Vagina (tissue), 2 donors: ENCODE measurements at places on chromosomes 16 and 17. TPM values are rescaled to one million over a fixed set of nuclear protein-coding genes. Genes with fewer than 3 reads are reported as not detected.

DNA sequence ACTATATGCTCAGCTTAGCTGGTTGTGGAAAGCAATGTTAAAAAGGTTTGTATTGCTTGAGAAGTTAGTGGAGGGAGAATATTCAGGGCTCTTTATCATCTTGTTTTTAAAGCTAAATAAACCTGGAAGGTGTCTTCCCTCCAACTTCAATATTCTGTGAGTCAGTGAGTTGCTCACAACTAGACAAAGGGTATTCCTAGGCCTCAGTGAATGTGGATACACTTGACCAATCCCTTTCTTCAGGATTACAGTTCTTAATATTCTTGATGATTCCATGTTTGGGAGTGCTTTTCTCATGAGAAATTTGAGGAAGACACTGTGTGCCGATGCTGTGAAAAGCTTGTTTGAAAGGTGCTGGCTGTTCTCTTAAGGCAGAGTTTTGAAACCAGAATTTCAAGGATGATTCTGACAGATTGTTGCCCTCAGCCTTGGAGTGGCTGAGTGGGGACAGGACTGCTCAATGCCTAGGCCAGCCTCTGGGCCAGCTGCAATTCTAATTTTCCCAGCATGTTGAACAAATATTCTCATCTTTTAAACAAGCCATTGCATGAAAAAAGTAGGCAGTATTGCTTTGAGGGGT lies 30.1 kb downstream of the MAP2K4 start:
- DNase-seq, result no peak
- H3K27me3 ChIP-seq, result no peaks in the 10 kb centered on the region
- H3K4me1 ChIP-seq, result peaks cover 66% of the 10 kb centered on the region
- H3K4me3 ChIP-seq, result no peak overlapping the region
- H3K36me3 ChIP-seq, result no peaks in the 10 kb centered on the region

DNA sequence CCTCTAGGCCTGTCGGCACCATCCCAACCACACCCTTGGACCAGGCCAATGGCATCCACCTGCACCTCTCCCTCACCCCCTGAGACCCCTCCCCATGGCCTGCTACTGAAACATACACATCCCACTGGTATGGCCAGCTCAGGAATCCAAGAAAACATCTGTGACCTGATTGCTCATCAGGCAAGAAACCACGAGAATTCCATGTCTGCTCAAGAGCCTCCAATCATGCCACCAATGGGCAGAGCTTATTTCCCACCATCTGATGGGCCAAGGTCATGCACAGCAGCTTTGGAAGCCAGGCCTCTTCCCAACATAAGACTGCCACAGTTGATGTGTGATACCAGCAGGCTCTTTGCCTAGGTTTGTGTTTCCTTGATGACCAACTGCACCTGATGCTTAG lies 190.1 kb downstream of the C16orf78 start:
- H3K36me3 ChIP-seq, result no peaks in the 10 kb centered on the region
- H3K4me3 ChIP-seq, result no peak overlapping the region
- H3K27me3 ChIP-seq, result no peaks in the 10 kb centered on the region
- H3K27ac ChIP-seq, result no peak overlapping the region
- no peak for DNase-seq
- H3K4me1 ChIP-seq, result peaks cover 20% of the 10 kb centered on the region

TP53TG3E gene
- not detected for total RNA-seq

UTS2R gene
- not detected for total RNA-seq

- no peaks in the 10 kb centered on the region for H3K36me3 ChIP-seq
- H3K27me3 ChIP-seq, result no peaks in the 10 kb centered on the region
- no peak for DNase-seq
- H3K27ac ChIP-seq, result no peak overlapping the region
- peaks cover 23% of the 10 kb centered on the region for H3K4me1 ChIP-seq
- no peak overlapping the region for H3K4me3 ChIP-seq
These were observed 2.7 kb upstream of the AP1G1 start for GRCh38 chr16:71811261-71811803.

DNA sequence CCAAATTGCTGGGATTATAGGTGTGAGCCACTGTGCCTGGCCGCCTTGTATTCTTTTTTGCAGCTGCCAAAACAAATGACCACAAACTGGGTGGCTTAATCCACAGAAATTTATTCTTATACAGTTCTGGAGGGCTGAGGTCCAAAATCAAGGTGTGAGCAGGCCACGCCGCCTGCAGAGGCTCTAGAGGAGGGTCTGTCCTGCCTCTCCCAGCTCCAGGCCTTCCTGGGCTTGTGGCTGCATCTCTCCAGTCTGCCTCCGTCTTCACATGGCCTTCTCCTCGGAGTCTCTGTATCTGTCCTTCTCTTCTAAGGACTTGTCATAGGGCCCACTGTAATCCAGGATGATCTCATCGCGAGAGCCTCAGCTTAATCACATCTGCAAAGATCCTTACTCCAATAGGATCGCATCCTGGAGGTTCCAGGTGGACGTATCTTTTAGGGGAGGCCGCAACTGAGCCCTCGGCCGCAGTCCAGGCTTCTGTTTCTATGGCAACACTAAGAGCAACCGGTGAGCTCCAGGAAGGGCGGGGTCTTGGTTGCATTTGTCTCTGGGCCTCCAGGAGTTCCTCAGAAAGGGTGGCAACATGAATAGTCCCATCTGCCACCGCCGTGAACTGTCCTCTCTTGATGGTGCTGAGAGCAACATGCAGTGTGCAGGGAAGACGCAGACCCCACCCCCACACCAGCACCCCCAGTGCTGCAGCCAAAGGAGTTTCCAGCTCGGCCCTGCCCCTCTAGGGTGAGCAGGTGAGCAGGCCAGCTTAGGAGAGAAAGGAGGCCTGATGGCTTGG lies 29.5 kb upstream of the CREBBP start:
- no peaks in the 10 kb centered on the region for H3K4me1 ChIP-seq
- no peak overlapping the region for H3K4me3 ChIP-seq
- no peak for DNase-seq
- no peaks in the 10 kb centered on the region for H3K27me3 ChIP-seq
- no peaks in the 10 kb centered on the region for H3K36me3 ChIP-seq

DNA sequence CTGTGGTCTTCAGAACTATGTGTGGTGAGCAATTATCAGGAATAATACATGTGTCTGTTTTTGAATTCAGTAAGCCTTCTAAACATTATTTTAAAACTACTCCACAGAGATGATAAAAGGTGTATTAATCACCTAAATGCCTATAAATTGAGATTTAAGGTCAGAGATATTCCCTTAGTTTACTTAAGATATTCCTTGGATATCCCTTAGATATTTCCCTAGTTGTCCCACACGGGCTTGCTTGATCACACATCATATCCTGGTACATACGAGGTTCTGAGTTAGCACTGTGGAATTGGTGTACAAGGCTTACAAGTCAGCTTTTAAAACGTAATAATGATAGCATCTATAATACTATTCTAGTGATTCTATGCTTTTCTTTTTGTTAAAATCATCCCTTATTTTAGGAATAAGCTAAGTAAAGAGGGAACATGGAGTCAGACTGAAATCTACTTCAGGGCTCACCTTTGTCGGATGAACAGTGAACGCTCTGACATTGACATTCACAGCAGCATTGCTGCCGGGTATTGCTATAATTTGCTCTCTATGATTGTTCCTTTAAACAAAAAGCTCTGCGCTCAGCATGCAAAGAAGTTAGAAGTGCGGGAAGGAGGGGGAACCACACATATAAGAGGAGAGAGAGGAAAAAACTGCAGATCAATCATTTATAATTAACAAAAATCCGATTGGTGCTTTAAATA lies 136.5 kb downstream of the SKAP1 start:
- DNase-seq, result no peak
- no peak overlapping the region for H3K27ac ChIP-seq
- no peaks in the 10 kb centered on the region for H3K27me3 ChIP-seq
- H3K4me1 ChIP-seq, result no peaks in the 10 kb centered on the region
- H3K36me3 ChIP-seq, result no peaks in the 10 kb centered on the region
- H3K4me3 ChIP-seq, result no peak overlapping the region

GRCh38 chr16:4663777-4664465 lies 29.4 kb upstream of the NUDT16L1 start:
- no peaks in the 10 kb centered on the region for H3K27me3 ChIP-seq
- H3K4me1 ChIP-seq, result peaks cover 33% of the 10 kb centered on the region
- no peak for DNase-seq
- H3K27ac ChIP-seq, result no peak overlapping the region
- no peak overlapping the region for H3K4me3 ChIP-seq
- no peaks in the 10 kb centered on the region for H3K36me3 ChIP-seq

- DNase-seq, result no peak
- no peak overlapping the region for H3K27ac ChIP-seq
- H3K27me3 ChIP-seq, result no peaks in the 10 kb centered on the region
- H3K4me1 ChIP-seq, result peaks cover 17% of the 10 kb centered on the region
These were observed 18.6 kb downstream of the GAN start for GRCh38 chr16:81333356-81333755.

TPPP3 gene
- total RNA-seq, result 28.2 TPM

DNA sequence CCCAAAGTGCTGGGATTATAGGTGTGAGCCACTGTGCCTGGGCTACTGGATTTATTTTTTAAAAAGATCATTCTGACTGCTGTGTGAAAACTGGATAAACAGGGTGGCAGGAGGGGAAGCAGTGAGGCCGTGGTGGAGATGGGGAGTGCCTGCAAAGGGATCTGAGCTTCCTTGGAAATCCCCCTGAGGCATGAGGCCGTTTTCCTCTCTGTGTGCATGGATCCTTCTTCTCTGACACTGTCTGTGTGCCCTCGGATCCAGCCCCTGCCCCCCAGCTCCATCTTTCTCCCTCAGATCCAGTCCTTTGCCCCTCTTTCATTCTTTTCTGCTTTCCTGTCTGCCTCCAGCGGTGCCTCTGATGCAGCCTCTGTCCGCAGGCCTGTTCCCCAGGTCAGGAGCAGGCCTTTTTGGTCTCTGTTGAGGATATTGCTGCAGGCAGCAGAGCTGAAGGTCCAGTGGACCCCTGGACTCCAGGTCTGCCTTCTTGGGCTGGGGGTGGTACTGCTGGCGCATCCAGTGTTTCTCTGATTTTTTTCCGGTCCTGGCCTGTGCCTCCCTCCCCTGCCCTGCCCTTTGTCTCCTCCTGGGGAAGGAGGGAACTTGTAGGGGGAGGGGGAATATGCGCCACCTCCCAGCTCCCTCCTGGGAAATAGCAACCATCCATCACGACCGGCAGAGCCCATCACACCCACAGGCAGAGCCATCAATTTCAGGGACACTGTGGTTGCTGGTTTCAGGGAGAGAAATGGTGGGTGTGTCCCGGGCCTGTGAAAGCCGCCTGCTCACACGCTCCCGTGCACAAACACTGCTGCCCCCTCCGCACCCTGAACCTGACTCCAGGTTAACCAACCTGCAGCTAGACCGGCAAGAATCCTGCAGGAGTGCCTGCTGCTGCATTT lies 17.0 kb downstream of the MGAT5B start:
- no peaks in the 10 kb centered on the region for H3K36me3 ChIP-seq
- H3K4me3 ChIP-seq, result no peak overlapping the region
- no peak for DNase-seq
- H3K4me1 ChIP-seq, result no peaks in the 10 kb centered on the region
- no peak overlapping the region for H3K27ac ChIP-seq

- H3K36me3 ChIP-seq, result no peaks in the 10 kb centered on the region
- no peak overlapping the region for H3K4me3 ChIP-seq
- H3K27ac ChIP-seq, result no peak overlapping the region
- no peaks in the 10 kb centered on the region for H3K27me3 ChIP-seq
- no peaks in the 10 kb centered on the region for H3K4me1 ChIP-seq
These were observed 342.5 kb upstream of the C16orf82 start for GRCh38 chr16:26724189-26724588.

- no peak overlapping the region for H3K4me3 ChIP-seq
- no peaks in the 10 kb centered on the region for H3K36me3 ChIP-seq
- H3K4me1 ChIP-seq, result no peaks in the 10 kb centered on the region
- H3K27ac ChIP-seq, result no peak overlapping the region
These were observed 206.8 kb downstream of the KCNJ2 start for GRCh38 chr17:70375813-70376770.

- no peak for DNase-seq
- H3K4me1 ChIP-seq, result peaks cover 6% of the 10 kb centered on the region
These were observed 282.6 kb upstream of the IRX3 start for GRCh38 chr16:54568906-54569807.

ASPHD1 gene
- total RNA-seq, result not detected

GRCh38 chr17:44362949-44363612 lies 572 bp downstream of the FAM171A2 start:
- DNase-seq, result no peak
- H3K36me3 ChIP-seq, result no peaks in the 10 kb centered on the region
- no peaks in the 10 kb centered on the region for H3K27me3 ChIP-seq
- peak overlapping the region; percentile 83 for H3K27ac ChIP-seq
- peaks cover 38% of the 10 kb centered on the region for H3K4me1 ChIP-seq

DNA sequence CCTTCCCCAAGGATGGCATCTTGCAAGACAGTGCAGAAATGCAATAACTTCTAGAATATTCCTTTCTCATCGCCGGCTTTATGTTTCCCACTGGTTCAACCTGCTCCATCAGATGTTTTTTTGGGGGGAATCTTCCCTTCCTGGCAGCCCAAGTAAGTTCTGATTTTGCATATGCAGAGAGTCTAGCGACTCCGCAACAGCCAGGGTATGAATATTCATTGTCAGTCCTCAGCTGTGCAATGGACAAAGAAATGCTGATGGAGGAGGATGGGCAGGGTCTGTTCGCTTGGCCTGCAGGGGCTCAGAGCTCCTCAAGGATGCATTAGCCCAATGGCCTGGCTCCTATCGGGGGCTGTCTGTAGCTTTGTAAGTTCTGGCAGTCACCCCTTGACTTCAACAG lies 358.8 kb upstream of the CCL2 start:
- H3K36me3 ChIP-seq, result no peaks in the 10 kb centered on the region
- H3K4me1 ChIP-seq, result no peaks in the 10 kb centered on the region
- DNase-seq, result no peak
- H3K4me3 ChIP-seq, result no peak overlapping the region
- H3K27me3 ChIP-seq, result no peaks in the 10 kb centered on the region

DNA sequence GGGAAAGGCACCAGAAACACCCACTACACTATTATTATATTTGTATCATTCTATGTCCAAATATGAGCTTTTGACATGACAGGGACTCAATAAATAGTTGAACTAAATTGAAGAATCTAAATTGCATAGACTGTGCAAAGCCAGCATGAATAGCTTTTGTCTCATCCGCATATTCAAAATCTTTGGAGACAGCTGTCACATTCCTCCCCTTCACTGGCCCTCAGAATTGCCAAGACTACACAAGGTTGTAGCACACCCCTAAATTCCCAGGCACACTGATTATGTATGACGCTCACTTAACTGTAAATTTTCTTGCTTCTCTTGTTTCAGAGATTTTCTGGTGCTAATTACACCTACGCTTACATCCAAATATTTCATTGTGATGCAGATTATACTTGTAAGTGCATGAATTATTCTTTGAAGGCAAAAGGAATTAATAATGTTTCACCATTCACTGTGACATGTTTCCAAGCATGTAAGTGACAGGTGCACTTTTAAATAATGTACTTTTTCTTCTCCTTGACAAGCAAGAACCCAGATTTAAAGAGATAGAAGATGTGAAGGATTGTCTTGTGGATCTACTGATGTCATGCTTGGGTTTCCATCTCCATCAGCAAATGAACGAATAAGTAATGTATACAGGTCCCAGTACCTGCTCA lies 47.5 kb downstream of the CA10 start:
- no peak overlapping the region for H3K27ac ChIP-seq
- no peak overlapping the region for H3K4me3 ChIP-seq
- H3K27me3 ChIP-seq, result no peaks in the 10 kb centered on the region
- H3K4me1 ChIP-seq, result no peaks in the 10 kb centered on the region
- no peaks in the 10 kb centered on the region for H3K36me3 ChIP-seq

EPN3 gene
- 21.9 TPM for total RNA-seq

- no peaks in the 10 kb centered on the region for H3K27me3 ChIP-seq
- H3K4me3 ChIP-seq, result no peak overlapping the region
- H3K27ac ChIP-seq, result no peak overlapping the region
- H3K36me3 ChIP-seq, result no peaks in the 10 kb centered on the region
- no peak for DNase-seq
These were observed 40.8 kb downstream of the KANSL1 start for GRCh38 chr17:46152423-46152822.

- H3K4me1 ChIP-seq, result no peaks in the 10 kb centered on the region
- no peak overlapping the region for H3K27ac ChIP-seq
- H3K36me3 ChIP-seq, result no peaks in the 10 kb centered on the region
- H3K4me3 ChIP-seq, result no peak overlapping the region
- DNase-seq, result no peak
These were observed 265.0 kb downstream of the PHKB start for GRCh38 chr16:47726031-47726675.
